ENCODE measurements at places on chromosomes 1 and 21. TPM values are rescaled to one million over a fixed set of nuclear protein-coding genes. Genes with fewer than 3 reads are reported as not detected.

GRCh38 chr1:100075773-100076172, 57.0 kb downstream of the SASS6 start:
- no peak for DNase-seq

Gene NBPF4
- not detected for total RNA-seq

- DNase-seq: no peak
Measured at GRCh38 chr21:20260124-20260523, 738.1 kb upstream of the NCAM2 start.

- no peak for DNase-seq
Measured at GRCh38 chr1:94925004-94925403, 1.9 kb downstream of the CNN3 start.

GRCh38 chr1:184299796-184300195, 87.0 kb upstream of the C1orf21 start:
- no peak for DNase-seq

GRCh38 chr1:34856697-34857096, 2.9 kb downstream of the SMIM12 start:
- no peak for DNase-seq

DNA sequence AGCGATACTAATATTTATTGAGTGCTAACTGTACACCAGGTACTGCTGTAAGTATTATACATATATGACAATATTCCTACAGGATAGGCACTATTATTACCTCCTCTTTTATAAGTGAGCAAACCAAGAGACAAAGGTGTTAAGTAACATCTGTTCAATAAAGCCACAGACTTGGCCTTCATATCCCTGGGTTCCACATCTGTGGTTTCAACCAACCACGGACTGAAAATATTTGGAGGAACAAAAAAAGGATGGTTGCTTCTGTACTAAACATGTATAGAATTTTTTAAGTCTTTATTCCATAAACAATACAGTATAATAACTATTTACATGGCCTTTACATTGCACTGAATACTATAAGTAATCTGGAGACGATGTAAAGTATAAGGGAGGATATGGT, 95.1 kb downstream of the RERE start:
- no peak for DNase-seq

Gene AMY1A
- not detected for total RNA-seq

GRCh38 chr1:10070206-10070605, 37.4 kb downstream of the UBE4B start:
- DNase-seq: no peak

DNA sequence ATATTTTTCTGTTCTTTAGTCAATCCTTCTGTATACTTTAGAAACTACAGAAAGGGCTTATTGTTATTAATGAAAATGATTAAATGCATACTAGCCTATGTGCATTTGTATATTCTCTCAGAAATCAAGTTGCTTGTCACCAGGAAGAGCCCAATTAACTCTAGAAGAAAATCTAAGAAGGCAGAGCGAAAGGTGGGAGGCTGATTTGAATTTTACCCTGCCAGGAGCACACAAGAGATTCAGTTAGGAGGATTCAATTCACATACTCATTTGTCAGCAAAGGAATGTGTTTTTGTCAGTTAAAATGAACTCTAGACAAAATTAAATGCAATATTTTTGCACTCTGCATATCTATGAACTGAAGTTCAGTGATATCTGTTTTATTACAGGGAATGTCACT, 411.8 kb downstream of the KCNT2 start:
- DNase-seq: no peak

Gene SYT14
- total RNA-seq: not detected

DNA sequence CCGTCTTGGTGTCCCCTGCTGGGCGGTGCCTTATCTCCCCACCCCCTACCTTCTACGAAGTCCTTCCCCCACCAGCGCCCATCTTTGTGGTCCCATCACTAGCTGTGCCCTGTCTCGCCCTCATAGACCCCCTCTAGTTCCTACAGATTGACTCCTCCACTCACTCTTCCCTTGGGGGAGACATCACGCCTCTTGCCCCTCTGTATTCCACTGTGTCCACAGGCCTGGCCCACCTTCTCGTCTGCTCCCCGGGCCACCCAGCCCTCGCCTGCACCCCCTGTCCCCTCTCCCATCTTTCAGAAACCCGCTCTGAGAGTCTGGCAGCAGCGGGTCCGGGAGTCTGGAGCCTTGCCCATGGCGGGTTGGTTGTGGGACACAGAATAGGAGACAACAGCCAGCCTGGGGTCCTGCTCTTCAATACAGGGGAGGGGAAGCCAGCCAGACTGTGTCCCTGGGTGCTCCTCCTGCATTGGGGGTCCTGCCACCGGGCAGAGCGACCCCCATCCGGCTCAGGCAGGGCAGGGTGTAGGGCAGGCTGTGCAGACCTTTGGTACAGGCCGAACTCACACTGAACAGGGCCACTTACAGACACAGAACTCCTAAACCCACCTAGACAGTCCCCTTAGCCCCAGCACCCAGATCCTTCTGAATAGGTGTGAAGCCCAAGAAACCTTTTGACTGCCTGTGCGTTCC, 1.1 kb downstream of the RNF187 start:
- no peak for DNase-seq
